Cerebellar cortex (tissue), 1 donor: ENCODE measurements at places on chromosomes 5 and 9.
A peak's percentile ranks its signal among the peaks of the same experiment; 100 is the strongest.

- no peak for DNase-seq
These were observed 20.2 kb downstream of the DAB2IP start for GRCh38 chr9:121671612-121672155.

GRCh38 chr9:7210854-7211637 is 453.3 kb downstream of the KDM4C start:
- no peak for DNase-seq

- DNase-seq = no peak
These were observed 35.3 kb upstream of the NFIL3 start for GRCh38 chr9:91458906-91459305.

DNA sequence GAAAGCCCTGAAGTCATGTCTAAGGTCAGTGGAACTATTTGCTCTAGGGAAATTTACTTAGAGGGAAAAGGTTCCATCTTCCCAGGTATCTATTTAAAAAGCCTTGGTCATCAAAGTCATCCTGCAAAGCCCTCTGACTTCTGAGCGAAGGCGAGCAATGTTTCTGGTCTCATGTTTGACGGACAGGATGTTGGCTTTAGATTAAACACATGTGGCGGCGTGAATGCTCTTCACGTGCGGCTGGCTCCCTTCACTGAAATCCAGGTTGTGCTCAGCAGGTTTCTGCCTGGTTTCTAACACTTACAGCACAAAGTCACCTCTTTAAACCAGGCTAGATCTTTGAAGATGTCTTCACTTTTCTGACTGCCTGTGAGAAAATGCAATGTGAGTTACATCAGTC is 5.7 kb upstream of the ZBTB34 start:
- DNase-seq = no peak

DNA sequence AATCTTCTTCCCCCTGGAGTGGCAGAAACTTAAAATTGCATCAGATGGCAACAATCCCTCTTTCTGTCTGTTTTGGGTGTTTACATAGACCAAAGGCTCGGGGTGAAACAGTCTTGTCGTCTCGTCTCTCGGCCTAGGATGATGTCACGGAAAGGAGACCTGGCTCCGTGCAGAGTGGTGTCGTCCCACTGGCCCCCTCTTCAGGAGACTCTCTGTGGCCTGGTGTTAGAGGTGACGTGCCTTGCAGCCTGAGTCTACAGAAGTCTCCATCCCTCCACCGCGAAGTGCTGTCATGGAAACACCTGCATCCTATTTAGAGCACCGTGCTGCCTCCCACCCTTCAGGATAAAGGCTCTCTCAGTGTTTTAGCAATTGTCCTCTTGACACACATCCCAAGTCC is 409.7 kb downstream of the IRX1 start:
- no peak for DNase-seq

- peak; percentile 24 for DNase-seq
These were observed 128.6 kb downstream of the SPATA31D1 start for GRCh38 chr9:82117026-82117811.

DNA sequence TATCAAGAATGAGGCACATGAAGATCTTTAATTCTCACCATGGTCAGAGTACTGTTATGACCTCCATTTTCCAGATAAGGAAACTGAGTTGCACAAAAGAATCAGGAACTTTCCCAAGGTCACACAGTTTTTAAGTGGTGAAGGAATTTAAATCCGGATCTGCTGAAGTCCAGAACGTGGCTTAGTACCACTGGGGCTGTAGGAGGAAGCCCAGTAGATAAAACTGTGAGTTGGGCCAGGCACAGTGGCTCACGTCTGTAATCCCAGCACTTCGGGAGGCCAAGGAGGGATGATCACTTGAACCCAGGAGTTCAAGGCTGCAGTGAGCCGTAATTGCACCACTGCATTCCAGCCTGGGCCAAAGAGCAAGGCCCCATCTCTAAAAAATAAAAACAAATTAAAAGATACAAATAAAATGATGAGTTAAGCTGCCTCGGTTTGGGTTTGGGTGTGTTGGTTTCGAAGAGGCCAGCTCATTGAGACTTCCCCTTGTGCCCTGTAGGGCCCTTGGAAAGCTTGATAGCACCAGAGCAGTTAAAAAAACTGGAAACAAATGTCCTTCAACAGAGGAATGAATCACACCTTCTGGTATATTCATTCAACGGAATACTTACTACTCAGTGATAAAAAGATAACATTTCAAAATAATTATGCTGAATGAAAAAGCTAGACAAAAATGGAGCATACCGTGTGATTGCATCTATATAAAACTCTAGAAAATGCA is 20.1 kb downstream of the ATOX1 start:
- DNase-seq = no peak

DNA sequence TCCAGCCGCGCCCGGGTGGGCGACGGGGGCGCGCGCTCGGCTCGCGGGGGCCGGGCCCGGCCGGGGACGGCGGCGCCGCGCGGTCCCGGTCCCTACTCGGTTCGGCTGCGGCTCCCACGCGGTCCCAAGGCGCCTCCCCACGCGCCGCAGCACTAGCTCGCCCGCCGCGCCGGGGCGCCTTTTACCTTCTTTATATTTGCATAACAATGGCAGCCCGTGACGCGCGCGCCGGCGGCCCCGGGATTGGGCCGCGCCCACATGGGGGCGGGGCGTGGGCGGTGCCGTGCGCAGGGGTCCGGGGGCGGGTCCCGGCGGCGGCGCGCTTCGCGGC is at the start of gene NRARP:
Gene NRARP (minus strand): TSS at position 154 of the 331 bp plus-strand sequence. CDS start 343 bp downstream, outside the sequence.
- DNase-seq = peak; percentile 61

DNA sequence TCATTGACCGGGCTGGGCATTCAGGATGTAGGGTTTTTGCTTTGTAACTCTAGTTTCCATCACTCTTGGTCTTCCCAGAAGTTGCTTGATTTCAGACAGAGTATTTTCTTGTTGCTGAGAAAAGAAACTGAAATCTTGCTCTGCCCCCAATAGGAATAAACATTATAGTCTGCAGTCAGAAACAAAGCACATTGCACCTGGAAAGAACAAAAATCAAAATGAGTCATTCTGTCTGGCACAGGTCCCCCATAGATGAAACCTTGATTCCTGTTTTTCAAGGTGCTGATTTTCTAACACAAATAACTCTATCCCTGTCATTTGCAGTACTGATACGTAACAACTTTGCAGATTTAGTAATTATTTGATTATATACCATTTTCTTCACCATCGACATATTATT is 232.1 kb downstream of the FBXO4 start:
- no peak for DNase-seq

DNA sequence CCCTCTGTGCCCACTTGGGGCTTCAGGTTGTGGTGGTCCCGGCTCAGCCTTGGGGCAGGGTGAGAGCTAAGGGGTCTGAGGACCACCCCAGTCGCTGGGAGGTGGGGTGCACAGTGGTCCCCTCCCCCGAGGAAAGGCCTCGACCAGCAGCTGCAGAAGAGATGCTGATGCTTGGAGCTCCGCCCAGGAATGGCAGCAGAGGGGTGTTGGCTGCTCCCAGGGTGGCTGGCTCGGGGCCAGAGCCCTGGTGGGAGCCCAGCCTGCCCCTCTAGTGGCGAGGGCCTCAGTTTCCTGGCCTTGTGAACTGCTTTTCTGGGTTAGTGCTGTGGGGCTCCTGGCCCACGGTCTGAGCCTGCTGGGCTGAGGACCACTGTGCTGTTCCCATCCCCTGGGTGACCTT is 1.2 kb downstream of the DIPK1B start:
- no peak for DNase-seq

DNA sequence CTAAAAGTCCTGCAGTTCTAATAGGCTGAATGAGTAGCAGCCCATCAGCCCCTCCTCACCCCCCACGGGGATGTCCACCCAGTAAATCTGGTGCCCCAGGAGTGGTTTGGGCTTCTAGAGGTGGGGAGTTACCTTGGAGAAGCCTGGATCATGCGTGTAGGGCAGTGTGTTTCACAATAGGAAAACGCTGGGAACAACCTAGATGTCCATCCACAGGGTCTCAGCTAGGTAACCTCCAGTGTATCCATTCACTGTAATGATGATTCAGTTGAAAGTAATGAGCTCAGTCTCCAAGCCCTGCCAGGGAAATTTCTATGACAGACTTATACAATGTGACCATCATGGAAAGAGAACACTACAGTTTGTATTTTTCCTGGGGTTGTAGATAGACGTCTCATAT is 51.8 kb downstream of the NDST1 start:
- DNase-seq = no peak

DNA sequence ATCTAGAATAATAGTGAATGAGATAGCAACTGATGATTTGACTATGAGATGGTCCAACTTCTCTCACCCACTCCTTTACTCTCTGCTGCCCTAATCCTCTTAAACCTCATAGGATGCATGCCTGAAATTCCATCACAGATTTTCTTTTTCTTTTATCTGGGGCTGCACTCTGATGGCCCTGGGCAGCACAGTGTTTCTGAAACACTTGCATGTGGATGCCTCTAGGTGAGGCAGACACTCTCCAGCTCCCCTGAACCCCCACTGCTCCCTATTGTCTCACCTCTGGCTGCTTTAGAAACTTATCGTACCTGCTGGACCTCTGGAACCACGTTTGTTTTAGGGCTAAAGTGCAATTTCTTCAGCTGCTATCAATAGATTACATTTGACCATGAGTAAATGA is 67.5 kb downstream of the HTR4 start:
- DNase-seq = no peak

- no peak for DNase-seq
These were observed 9.9 kb downstream of the SLC25A25 start for GRCh38 chr9:128077847-128078503.

DNA sequence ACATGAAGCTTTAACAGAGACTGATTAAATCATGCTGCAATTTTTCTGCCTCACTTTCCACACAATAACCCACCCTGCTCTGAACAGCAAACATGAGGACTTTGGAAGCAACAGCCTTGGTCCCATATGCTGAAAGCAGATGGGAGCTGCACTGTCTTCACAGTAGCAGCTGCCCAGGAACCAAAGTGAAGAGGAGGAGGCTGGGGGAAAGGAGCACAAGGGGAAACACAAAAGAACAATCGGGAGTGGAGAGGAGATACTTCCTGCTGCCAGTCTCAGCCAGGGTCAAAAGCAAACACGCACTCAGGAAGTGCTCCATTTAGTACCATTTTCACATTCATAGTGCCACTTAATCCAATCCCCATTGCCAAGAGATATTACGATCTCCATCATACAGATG is 183.3 kb upstream of the PUM3 start:
- peak; percentile 74 for DNase-seq

- DNase-seq = no peak
These were observed 37.9 kb downstream of the AHRR start for GRCh38 chr5:359301-359897.

- no peak for DNase-seq
These were observed 1.5 kb downstream of the PCSK1 start for GRCh38 chr5:96431376-96432187.

DNA sequence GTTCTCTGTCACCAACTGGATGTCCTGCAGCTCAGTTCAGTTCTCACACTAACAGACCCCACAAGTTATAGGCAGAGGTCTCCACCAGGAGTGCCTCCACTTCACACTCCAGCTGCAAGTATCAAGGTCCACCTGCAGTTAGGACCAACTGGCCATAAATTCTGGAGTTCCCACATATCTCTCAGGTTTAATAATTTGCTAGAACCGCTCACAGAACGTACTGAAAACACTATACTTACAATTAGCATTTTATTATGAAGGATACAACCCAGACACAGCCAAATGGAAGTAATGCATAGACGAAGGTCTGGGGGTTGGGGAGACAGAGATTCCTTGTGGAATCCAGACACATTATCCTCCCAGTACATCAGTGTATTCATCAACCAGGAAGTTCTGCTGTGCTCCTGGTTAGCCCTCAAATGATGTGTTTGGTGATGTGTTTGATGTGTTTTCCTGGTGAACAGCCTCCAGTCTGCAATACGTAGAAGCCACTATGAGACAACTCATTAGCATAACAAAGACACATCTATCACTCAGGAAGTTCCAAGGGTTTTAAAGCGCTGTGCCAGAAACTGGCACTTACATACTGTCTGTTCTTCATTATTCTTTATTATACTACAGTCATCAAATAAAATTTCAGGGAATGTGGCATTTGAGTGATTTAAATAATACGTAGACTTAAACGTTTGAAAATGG is 25.4 kb downstream of the OGN start:
- no peak for DNase-seq

DNA sequence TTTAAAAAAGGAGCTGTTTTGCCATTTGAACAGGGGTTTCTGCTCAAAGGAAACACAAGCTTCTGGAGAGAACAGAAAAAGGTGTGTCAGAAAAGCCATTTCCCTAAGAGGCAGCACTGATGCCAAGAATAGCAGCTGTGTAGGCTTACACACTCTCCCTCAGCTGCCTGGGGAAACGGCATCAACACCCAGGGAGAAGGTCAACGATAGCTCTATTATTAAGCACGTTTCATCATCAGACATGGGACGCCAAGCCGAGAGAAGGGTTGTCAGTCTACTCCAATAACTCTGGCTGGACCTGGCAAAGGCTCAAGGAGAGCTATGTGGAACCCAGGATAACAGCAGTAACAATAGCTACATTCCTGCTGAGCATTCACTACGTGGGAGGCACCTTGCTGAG is 314.2 kb downstream of the CDK5RAP2 start:
- no peak for DNase-seq

GRCh38 chr9:112174965-112175795 is at the start of gene SUSD1:
Gene SUSD1, minus strand, starts transcription at chr9:112175297. Its CDS starts 62 bp downstream, at chr9:112175235.
- DNase-seq = no peak

DNA sequence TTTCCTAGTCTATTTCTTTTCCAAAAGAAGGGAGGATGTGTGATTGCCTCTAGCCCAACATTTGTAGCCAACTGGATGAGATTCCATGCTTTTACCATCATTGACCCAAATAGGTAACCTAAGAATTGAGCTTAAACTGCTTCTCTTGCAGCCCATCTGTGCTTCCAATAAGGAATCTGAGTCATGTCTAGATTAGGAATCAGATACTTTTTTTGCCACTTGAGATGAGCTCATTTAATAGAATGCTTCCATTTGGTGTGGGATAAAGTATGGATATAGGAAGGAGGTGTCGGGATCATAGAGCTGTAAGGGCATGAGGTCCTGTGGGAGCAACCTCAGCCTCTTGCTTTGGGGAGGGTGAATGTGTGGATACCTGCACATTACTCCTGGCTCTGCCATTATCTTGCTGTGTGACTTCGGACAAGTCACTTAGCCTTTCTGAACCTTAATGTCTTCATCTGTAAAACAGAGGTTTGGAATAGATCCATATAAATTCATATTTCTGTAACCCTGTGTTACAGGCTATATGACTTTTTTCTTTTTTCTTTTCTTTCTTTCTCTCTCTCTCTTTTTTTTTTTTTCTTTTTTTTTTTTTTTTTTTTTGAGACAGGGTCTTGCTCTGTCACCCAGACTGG is 56.2 kb downstream of the MAP1B start:
- DNase-seq = no peak
